Stimulated activated CD4-positive, alpha-beta T cell treated with anti-CD3 and anti-CD28 coated beads, TNF-alpha, amount 100 ng/mL, for 4 hours (primary cell): ENCODE measurements at places on chromosomes 13 and 19.

DNA sequence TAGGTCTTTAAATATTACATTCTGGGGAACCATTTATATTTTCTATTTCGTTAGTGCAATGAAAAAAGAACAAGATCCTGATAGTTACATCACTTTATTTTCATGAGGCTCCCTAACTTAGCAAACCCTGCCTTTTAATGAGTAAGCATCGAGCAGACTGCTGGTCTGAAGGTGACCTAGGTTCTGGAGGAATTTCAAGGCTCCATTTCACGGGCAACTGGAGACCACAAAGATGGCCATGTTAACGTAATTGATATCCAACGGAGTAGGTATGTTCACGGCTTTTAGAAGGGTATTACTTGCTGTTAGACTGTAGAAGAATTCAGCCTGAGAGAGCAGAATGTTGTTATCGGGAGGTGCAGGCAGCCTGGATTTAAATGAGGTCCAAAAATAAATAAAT lies 1597.6 kb downstream of the EFNB2 start:
- no peak for DNase-seq

DNA sequence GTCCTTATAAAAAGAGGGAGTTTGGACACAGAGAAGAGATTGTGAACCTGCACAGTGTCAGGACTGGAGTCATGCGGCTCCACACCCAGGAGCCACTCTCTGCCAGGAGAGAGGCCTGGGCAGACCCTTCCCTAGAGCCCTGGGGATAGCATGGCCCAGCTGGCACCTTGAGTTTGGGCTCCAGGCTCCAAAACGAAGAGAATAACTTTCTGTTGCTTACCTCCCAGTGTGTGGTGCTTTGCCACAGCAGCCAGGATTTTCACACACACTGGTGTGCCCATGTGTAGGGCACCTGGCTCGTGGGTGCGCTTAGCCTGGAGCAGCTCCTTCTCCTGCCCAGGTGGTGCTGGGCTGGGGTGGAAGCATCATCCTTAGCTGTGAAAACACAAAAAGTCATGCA lies 344.3 kb downstream of the TEX29 start:
- DNase-seq = no peak

GRCh38 chr13:99131410-99131809 lies 69.2 kb upstream of the UBAC2 start:
- DNase-seq = no peak

DNA sequence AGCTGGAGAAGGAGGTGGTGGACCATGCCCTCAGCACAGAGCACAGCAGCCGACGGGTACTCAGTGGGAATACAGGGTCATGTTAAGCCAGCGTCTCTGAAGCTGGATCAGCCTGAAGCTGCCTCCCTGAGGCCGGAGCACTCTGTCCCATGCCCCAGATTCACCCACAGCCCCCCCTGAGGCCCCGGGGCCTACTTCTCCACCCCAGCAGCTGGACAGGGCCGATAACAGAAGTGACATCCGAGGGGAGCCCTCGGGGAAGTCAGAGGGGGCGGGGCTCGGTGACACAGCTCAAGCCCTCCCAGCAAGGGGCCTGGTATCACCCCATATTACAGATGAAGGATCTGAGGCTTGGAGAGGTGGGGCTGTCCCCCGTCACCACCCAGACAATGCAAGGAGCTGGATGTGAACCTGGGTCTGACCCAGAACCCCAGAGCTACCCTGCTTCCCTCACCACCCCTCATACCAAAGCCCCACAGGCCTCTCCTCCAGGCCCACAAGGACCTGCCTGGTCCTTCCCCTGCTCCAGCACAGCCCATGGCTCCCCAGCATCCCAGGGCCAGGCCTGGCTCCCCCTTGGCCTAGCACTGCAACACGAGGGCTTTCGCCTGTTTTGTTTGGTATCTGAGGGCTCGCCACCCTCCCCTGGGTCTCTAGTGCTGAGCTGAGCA lies 5.7 kb downstream of the R3HDM4 start:
- DNase-seq = no peak

DNA sequence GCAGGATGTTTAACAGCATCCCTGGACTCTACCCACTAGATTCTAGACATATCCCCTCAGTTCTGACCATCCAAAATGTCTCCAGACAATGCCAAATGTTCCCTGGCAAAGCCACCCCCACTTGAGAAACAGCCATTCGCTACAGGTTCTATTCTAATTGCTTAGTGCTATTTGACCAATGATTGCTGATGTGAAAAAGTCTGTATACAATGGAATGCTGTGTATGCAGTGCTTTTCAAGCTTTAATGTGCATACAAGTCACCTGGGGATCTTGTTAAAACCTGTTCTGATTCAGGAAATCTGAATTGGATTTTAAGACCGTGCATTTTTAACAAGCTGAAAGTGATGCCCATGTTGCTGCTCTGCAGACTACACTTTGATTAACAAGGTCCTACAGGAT lies 331.8 kb upstream of the KLF12 start:
- DNase-seq = no peak

DNA sequence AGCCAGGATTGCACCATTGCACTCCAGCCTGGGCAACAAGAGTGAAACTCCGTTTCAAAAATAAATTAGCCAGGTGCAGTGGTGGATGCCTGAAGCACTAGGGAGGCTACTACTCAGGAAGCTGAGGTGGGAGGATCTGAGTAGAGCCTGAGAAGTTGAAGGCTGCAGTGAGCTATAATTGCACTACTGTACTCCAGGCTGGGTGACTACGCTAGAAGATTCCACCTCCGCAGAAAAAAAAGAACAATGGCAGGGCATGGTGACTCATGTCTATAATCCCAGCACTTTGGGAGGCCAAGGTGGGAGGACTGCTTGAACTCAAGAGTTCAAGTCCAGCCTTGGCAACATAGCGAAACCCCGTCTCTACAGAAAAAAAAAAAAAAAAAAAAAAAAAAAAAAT lies 20.5 kb downstream of the HAUS8 start:
- DNase-seq = no peak

DNA sequence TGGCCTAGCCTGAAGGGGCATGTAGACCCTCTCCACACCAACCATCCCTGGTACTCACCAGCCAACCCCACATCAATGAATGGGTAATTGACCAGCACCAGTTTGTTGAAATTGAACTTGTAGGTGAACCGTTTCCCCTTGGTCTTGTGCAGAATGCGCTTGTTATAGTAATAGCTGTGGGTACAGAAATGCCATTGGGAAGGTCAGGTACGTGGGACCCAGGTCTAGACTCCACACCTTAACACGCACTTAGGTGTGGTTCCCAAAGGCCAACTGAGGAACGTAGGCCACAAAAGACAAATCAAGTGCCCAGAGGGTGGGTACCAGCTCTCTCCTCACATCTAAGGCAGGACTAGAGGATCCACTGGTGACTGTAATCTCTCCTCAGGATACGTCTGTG lies 5.2 kb downstream of the ERF start:
- DNase-seq = no peak

- no peak for DNase-seq
These were observed 99.6 kb upstream of the SGCG start for GRCh38 chr13:23081220-23081619.

- no peak for DNase-seq
These were observed 167.2 kb downstream of the FGF14 start for GRCh38 chr13:102234618-102235017.

- DNase-seq = no peak
These were observed 169.4 kb downstream of the B3GLCT start for GRCh38 chr13:31369213-31369612.

DNA sequence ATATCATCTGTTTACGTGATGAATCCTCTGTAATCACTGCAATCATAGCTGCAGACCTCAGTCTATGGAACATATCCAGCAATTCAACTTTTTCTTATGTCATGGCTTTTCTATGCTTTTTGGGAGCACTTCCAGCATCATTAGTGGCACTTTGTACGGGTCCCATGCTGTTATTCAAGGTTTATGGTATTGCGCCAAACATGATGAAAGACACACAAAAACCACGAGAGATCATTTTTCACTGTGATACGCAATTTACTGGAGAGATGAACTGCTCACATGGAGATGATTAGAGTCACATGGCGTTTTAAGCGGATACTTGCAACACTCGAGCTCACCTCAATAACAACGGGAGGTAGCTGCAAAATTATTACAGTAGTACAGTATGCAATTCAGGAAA lies 2101.7 kb upstream of the PCDH20 start:
- DNase-seq = no peak

- no peak for DNase-seq
These were observed 23.5 kb downstream of the ATP4B start for GRCh38 chr13:113634279-113635047.

DNA sequence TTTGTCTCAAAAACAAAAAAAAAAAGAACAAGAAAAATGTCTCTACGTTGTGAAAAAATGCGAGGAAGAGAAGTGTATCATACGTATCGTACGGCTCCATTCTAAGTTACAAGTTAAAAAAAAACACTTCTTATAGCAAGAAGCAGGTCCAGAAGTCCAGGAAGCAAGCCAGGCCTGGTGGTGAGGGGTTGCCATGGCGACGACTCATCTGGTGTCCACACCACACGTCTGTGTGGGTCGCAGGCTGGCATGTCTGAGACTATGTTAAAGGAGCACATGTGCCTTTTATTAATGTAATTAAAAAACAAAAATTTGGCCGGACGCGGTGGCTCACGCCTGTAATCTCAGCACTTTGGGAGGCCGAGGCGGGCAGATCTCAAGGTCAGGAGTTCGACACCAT lies 5.9 kb downstream of the MED16 start:
- no peak for DNase-seq

GRCh38 chr13:57925751-57926150 lies 294.2 kb downstream of the PCDH17 start:
- no peak for DNase-seq

DNA sequence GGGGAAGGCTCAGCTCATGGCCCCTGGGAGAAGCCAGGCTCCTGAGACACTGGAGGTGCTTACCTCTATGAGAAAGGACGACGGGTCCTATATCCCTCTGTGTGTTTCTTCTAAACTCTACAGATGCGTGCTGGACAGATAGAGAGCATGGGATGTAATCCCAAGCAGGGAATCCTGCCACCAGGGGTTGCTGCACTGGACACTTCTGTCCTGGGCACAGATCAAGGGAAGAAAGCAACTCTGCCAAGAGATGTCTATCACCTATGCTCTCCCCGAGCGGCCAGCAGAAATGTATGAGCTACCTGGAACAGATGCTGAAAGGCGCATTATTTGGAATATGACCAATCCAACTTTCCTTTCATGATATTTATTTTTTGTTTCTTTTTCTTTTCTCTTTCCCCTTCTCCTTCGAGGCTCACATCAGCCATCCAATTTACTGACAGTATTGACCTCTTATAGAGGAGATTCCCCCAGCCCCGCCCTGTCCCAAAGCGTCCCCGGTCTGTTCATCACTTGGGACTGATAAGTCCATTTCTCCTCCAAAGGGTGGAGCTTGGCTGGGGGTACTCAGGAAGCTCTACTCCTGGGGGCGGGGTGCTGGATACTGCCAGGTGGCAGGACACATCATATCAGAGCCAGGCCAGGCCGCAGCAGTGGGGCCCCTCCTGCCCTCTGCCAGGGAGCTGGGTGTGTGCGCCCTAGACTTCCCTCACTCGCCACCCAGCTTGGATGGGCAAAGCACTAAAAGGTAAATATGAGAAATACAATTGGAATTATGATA lies 34.2 kb downstream of the TSHZ3 start:
- DNase-seq = no peak

DNA sequence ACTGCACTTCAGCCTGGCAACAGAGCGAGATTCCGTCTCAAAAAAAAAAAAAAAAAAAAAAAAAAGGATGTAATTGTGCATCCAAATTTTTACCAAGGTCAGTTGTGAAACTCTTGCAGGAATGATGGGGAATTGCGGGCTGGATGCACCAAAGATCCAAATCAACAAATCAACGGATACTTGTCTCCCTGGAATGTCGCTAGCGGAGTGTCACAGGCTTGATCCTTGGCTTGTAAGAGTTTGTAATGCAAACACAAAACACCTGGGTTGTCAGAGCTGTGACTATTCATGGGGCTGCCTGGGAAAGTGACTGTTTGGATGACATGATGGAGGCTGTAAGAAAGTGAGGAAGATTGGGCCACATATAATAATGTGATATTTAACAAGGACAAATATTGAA lies 4.2 kb downstream of the KANK3 start:
- DNase-seq = no peak

DNA sequence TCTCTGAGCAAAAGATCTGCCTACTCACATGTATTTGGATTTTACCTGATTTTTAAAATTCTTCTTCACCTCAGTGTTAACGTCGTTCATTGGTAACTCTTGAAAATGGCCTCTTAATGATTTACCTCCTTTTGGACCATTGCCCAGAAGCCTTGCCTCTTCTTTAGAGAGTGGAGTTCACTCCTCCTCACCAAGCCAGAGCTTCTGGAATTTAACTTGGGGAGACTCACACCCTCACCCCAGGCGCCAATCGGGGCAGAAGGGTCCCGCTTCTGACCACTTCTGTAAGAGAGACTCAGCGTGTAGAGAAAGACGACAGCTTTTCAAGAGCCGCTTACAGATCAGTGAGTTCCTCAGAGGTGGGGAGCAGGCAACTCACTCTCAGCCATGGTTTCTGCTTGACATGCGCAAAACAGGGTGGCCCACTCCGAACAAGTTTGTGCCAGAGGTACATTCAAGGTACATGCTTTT lies 2.7 kb downstream of the PNMA8C start:
- no peak for DNase-seq

DNA sequence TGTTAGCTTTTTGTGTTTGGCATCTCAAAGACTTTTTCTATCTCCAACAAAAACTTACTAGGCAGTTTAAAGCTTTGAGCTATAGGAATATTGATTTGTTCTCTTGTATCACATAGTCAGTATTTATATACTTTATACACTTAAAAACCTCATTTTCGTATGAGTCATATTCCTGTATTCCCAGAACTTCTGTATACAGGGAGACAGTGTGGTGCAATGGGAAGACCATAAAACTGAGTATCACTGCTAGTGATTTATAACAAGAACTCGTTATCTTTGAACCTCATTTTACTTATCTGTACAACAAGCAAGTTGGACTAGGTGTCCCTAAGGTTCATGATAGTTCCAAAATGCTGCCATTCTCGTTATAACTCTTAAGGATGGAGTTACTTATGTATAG lies 6.3 kb downstream of the GPR180 start:
- DNase-seq = no peak

DNA sequence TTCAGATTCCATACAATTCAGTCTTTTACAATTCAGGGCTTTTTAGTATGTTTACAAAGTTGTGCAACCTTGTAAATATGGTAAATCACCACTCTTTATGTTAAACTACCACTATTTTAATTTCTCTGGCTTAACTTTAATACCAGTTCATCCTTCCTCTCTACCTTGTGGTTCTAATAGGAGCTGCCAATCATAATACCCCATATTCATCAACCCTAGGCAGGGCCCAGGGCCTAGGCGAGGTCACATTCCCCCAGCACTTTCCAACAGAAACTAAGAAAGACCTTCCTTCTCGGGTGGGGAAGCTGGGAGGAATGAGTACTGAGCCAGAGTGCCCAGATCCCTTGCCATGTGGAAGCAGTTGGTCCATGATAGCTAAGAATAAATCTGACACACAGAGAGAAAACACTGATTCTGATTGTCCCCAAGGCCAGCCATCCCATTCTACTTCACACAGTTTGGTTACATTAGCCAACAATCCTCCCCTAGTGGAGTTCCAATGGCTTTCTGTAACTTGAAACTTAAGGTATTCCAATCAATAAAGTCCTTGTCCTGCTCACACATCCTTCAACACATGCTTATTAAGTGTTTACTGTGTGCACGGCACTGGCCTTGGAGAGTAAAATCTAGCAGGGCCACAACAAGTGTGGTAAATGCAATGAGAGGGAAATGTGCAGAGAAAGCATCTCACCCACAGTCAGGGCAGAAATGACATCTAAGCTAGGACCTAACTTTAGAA lies 76.8 kb downstream of the NUFIP1 start:
- no peak for DNase-seq
